MCF 10A (cell line): ENCODE measurements at places on chromosomes 6 and 20.

DNA sequence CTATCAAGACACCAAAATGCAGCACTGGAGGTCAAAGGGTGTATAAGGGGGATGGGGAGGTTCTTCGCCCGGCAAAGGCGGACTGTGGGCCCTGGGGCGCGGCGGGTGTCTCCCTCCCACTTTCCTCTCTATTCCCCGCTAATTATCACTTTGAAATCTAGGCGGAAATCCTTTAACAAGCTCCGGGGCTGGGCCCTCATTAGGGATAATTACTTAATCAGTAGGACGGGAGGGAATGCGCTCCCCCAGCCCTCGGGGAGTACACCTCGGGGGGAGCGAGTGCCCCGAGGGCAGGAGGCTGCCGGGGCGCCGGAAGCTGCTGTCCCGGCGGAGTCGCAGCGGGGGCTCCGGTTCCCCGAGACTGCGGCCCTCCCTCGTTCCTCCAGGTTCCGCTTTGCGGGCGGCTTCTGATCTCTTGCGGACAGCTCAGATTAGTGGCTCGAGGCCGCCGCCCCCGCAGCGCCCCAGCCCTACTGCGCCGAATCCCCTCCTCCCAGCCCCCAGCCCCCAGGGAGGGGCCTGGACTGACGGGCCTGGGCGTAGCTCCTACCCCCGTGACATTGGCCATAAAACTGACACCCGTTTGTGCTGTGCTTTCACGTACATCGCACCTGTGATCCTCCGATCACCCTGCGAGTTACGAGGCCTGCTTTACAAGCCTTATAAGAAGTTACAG is 14.7 kb downstream of the MUCL3 start:
- DNase-seq = no peak

- no peak for DNase-seq
These were observed 51.2 kb downstream of the LGSN start for GRCh38 chr6:63268574-63268973.

DNA sequence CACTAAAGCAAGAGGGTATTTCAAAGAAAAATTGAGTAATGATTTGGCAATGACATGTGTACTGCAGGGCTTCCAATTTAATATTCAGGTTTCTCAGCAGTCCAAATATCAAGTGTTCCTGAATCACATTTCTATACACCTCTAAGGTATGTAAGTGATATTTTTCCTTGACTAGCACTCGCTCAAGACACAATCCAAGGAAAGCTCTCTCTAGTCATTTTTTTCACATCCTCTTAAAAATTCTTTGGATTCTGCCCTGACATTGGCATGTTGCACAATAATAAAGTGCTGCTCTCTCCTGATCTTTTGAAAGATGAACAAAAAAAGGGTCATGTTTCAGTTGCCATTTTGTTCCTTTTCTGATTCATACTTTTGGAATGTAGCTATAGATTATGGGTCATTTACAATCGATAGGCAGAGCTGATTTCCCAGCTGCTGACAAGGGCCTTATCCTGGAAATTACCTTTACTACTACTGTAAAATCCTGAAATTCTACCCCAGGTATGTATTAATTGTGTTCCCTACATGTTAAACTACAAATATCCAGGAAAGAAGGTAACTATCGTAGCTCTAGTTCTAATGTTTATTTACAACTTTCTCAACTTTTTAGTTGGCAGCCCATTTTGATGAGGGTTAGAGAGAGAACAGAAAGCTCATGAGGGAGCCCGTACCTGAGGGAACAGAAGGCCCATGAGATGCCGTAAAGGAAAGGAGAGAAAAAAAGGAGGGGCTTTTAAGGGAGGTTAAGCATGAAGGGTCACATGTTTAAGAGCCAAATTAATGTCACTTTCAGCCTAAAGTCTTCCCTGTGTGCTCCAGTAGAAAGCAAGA is 22.2 kb upstream of the ADGRG6 start:
- peak; percentile 36 for DNase-seq

GRCh38 chr6:9503111-9503761 is 911.6 kb downstream of the TFAP2A start:
- DNase-seq = peak; percentile 70

GRCh38 chr20:23032056-23032749 is 2.9 kb upstream of the SSTR4 start:
- DNase-seq = no peak

GRCh38 chr6:20978151-20978614 is 443.9 kb downstream of the CDKAL1 start:
- DNase-seq = peak; percentile 13

- DNase-seq = no peak
These were observed 32.9 kb downstream of the ASXL1 start for GRCh38 chr20:32391003-32391402.

DNA sequence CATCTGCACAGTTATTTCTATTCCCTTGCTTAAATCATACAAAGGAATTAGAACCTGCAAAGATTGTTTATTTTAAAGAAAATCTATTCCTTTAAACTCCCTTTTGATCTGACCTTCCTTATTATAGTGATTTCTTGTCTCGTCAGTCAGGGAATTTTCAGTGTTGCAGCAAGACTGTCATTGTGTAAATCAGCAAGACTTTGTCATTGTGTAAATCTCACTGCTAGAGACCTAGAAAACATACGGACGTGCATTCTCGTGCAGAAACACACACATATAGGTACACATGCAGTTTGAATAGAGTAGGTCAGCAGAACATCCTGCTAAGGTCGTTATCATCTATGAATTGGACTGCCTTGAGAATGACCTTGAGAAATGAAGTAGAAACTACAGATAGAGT is 6.2 kb upstream of the SGK1 start:
- DNase-seq = no peak

GRCh38 chr6:79307321-79308036 is 73.0 kb upstream of the HMGN3 start:
- DNase-seq = peak; percentile 97
